HFF-Myc (cell line): ENCODE measurements at places on chromosomes 11 and 22.

- no peak for DNase-seq
Measured at GRCh38 chr22:28282405-28283067, 363.5 kb upstream of the PITPNB start.

- DNase-seq: peak; percentile 25
Measured at GRCh38 chr11:93059117-93059957, 89.9 kb downstream of the MTNR1B start.

- no peak for DNase-seq
Measured at GRCh38 chr11:113314065-113314388, 356 bp upstream of the TTC12 start.

DNA sequence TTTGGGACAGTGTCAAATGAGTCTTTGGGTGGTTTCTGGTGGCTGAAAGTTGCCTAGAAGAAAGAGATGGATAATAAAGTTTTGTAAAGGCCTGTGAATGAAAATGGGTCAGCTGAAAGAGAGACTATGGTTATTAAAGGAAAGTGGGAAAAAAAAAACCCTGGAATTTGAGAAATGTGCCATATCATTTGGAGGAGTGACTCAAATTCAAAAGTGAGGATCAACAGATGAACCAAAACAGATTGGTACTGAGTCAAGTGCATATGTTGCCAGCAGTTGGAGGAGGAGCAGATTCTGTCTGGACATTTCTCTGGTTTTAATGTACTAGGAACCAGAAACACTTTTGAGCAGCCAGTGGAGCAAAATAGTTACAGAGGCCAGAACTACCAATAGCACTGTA, 339.8 kb downstream of the KCNA4 start:
- DNase-seq: no peak

DNA sequence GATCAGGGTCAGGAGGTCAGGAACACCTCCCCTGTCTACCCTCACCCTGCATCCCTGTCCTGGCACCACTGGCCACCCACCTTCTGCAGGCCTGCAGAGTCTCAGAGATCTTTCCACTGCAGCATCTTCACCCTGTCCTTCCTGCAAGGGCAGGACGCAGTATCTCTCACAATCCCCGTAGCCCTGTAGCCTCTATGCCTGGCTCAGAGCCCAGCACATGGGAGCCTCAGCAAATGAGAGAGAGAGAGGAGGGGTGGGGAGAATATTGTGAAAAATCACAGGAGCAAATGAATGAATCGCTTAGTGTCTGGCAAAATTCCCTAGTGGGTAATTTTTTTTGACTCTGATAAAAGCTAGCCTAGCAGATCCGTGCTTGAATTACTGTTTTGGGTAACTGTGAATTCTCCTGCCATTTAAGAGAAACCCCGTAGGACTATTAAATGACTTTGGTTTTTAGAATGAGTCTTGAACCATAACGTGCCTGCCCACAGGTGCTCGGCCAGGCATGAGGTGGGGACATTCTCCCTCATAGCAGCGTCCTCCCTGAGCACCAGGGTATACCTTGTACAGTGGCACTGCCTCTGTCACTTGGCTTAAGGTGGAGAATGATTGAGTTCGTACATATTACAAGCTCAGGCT, 91.5 kb downstream of the MORC2 start:
- no peak for DNase-seq

GRCh38 chr11:3165152-3165705, at the start of gene OSBPL5:
Gene OSBPL5 (minus strand): TSS chr11:3165310. CDS start chr11:3129148, 36,162 bp downstream.
- no peak for DNase-seq

GRCh38 chr11:125263268-125263790, 98.8 kb downstream of the PKNOX2 start:
- peak; percentile 98 for DNase-seq

DNA sequence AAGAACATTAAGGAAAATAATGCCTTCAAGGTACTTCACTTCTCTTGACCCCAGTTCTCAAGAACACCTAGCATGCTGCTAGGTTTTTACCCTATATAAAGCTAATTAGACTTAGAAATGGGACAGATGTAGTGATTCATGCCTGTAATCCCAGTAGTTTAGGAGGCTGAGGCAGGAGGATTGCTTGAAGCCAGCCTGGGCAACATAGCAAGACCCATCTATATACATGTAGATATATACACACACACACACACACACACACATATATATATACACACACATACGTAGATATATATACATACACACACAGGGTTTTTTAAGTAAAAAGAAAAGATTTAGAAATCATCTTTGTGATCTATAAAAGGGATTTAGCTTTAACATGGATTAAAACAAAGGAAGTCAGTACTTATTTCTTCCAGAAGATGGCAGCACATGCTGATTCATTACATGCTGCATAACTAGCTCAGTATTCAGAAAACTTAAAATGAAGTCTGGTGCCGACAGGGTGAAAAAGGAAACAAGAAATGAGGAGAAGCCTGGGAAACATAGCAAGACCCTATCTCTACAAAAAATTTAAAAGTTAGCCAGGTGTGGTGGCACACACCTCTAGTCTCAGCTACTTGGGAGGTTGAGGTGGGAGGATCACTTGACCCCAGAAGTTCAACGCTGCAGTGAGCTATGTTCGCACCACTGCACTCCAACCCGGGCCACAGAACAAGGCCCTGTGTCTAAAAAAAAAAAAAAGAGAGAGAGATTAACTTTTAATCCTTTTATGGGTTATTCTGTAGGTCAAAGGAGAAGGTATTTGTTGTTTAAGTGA, 28.5 kb upstream of the RBX1 start:
- DNase-seq: peak; percentile 69

- DNase-seq: no peak
Measured at GRCh38 chr11:134438542-134439537, 26.8 kb upstream of the B3GAT1 start.

DNA sequence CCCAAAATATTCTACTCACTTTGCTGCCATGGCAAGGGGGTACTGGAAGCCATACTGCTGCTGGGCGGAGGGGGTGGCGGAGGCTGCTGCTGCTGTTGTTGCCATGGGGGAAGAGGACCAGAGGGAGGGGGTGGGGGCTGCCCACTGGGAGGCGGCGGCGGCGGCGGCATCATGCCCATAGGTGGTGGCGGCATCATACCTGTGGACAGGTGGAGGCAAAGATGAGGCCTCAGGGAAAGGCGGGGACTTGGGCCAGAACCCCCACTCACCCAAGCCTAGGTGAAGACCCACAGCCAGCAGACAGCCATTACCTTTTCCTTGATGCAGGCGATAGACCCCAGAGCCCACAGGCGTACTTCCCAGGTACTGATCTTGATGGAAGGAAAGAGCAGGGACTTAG, 7.1 kb upstream of the PYGM start:
- no peak for DNase-seq

GRCh38 chr11:114605370-114605769, 9.8 kb upstream of the NXPE4 start:
- DNase-seq: no peak
